ENCODE measurements at places on chromosomes 4 and X. TPM values are rescaled to one million over a fixed set of nuclear protein-coding genes. Genes with fewer than 3 reads are reported as not detected.

DNA sequence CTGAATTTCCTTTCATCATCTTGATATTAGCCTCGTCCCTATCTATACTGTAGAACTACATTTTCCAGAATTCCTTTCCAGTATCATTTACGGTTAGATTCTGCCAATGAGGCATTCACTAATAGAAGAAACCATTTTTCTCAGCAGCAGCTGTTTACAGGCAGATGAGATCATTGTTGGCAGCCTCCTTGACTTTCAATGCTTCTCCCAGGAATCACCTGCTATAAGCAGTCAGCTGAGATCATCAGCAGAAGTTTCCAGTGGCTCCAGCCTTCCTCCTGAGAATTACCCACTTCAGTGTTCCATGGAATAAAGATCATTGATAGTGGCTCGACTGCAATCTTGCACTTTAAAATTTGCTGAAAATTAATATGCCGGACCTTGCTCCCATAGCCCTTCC is 157.3 kb upstream of the TET2 start:
- DNase-seq = no peak

DNA sequence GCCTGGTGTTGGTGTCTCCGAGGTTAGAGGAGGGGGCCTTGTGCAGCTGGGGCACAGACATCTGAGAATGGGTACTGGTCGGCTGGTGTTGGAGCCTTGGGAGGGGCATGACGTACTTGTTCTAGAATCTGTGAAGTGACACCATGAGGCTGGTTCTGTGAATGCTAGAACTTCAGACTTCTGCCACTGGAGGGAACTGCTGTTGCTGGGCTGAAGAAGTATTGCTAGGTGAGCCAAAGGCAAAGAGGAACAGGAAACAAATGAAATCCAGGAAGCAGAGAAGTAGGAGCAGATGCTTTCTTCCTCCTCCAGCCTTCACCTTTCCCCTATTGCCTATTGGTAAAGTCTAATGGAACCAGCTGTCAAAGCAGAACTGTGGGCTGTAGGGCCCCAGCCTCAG is 120.9 kb upstream of the DDIT4L start:
- DNase-seq = no peak

DNA sequence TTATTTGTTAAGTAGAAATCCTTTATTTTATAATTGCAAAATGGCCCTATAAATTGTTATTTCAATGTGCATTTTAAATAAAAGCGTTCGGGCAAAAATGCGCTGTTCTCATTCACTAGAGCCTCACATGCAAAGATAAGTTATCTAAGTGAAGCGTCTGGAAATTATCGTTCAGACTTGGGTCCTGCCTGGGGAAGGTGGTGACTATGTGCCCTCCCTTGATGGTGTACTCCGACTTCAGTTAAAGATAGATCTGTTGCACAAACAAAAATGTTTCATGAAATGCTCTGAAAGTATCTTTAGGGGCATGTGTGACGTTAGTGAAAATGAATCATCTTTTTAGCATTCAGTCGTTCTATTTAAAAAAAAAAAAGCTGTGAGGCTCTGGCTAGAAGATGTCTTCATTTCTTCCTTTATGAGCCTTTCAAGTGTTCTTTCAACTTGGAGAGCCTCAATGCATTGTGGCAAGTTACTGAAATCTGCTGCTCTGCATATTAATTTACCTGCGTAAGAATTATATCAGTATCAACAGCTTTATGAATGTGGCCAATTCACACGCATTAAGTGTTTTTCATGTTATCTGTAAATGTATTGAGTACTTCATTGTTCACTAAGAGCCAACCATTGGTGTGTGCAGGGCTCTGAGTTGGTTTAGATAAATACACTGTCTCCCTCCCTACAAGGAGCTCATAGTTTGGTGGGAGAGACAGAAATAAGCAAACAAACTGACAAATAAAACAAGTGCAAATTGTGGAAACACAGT is 83.0 kb downstream of the AFF1 start:
- DNase-seq = no peak

- no peak for DNase-seq
Measured at GRCh38 chr4:117157360-117157759, 72.0 kb upstream of the TRAM1L1 start.

DNA sequence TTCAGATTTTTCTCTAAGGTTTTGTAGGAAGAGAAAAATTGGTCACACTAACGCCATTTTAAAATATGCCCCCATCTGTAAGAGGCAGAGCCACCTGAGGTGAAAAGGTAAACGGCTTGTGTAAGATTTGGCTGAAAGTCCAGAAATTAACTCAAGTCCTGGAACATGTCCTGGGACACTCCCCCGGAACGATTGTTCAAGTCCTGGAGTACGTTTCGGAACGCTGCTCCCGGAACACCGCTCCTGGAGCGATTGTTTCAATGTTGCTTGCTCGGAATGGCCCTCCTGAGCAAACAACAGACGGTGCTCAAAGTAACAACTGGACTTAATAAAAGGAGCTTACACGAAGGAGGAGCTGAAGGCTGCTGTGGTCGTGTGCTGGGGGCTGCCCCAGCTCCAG is 796.5 kb upstream of the SLIT2 start:
- DNase-seq = no peak

DNA sequence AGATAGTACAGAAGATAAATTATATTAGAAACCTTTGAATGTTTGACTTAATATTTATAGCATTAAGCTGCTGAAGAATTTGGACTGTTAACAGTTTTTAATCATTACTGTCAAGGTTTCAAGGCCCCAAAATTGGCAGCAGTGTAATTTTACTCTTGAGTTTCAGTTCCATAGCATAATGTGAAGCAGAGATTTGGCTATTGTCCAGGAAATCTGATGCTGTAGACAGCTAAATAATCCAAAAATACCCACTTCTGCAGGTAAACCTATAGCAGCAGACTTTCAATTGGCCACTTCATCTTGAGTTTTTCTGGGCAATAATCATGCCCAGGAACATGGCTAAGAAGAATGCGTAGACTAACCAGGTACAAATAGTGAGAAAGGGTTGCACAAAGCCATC is 85.0 kb downstream of the RCHY1 start:
- no peak for DNase-seq

- DNase-seq = no peak
Measured at GRCh38 chr4:126960760-126961159, 672.0 kb upstream of the INTU start.

DNA sequence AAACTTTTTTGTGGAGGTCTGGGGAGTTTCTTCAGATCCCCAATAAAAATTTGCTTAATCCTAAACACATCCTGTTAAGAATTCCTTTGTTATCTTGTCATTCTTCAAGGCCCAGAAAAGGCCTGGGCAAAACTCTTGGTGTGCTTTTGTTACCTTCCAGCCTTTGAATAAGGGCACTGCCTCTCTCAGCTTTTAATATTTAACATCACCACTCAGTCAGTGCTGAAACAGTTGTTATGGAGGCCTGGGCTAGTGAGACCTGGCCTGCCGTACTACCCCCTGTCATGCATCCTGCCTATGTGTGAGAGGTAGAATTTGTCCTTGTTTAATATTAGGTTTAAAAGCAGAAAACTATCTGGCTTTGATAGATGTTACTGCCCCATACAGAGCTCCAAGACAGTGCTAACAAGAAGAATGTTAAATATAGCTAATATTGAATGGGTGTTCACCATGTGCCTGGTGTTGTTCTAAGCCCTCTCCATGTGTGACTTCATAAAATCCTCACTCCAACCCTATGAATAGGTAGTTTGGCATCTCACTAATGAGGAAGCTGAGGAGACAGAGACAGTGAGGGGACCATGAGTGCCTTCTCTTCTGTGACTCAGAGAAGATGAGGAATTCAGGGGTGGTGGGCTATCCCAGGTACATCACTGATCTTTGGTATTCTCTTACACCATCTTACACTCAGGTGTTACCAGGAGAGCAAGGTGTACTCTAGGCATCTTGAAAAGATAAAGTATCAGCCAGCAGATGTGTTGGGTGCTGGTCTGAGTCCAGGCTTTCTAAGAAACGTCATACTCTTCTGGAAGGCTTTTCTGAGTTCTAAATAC is 6.2 kb downstream of the PPP1R2C start:
- DNase-seq = no peak

- no peak for DNase-seq
Measured at GRCh38 chr4:4754641-4755040, 104.8 kb upstream of the MSX1 start.

DNA sequence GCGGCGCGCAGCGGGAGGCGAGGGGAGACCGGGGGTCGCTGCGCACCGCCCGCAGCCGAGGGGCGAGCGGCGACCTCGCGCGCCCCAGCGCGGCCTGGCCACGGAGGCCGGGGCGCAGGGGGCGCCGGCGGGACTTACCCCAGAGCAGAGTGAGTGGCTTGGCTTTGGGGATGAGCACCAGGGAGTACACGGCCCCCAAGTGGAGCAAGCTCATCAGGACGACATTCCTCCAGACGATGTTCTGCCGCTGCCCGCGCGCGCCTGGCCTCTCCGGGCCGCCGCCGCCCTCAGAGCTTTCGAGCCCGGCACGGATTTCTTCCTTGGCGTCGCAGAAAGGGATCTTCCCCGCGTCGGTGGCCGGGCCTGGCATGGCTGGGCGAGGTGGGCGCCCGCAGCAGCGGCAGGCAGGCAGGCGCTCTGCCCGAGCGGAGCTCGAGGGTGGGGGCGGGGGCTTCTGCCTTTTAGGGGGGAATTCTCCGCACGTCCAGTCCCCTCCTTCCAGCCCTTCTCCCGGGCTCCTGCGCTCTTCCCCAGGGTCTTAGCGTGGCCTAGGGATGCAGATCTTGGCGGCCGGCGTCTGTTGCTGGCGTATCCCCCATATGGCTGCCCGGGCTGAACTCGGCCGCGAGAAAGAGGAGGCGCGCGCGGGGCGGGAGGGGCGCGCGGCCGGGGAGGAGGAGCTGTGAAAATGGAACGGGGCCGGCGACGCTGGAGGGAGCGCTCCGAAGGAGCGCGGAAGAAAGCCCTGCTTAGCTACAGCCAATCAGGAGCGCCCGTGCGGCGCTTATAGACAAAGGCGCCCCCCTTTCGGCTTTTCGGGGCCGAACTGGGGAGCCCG is at the start of gene SCD5:
Gene SCD5 (minus strand): TSS at position 629 of the 838 bp plus-strand sequence. CDS start 259 bp downstream, at position 370.
- DNase-seq = peak; percentile 95

- no peak for DNase-seq
Measured at GRCh38 chrX:39731735-39732134, 366.0 kb downstream of the BCOR start.

DNA sequence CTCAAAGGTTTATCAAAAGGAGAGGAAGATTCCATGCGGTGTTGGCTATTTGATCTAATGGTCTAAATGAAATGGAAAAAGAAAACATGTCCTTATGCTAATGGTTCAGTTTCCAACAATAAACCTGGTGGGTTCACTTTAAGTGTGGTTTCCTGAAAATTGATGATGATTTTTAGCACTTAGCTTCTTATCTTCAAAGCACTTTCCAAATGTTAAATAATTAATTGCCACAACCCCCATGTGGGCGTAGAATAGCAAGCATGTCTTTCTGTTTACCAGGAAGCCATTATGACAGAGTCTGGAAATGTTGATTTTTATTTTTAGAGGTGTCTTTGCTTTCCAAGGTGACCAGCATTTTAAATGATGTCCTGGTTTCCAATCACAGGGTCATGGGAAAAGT is 134.8 kb upstream of the SLC4A4 start:
- no peak for DNase-seq

DNA sequence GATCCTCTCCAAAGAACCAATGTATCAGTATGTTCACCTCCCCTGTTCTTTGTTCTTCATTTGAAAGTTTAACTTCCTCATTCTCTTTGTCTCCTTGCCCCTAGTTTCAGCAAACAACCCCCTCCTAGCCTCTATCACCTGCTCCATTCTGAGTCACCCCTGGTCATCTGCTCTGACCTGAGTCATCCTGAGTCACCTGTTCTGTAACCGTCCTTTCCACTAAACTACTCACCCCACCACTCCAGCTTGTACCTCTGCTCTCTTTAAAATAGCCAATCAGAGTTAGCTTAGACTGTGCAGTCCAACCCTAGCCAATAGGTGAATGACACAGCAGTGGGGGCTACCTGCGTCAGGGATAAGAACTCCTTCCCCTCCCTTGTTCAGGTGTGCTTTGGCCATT is 249.8 kb upstream of the AADAT start:
- DNase-seq = no peak

DNA sequence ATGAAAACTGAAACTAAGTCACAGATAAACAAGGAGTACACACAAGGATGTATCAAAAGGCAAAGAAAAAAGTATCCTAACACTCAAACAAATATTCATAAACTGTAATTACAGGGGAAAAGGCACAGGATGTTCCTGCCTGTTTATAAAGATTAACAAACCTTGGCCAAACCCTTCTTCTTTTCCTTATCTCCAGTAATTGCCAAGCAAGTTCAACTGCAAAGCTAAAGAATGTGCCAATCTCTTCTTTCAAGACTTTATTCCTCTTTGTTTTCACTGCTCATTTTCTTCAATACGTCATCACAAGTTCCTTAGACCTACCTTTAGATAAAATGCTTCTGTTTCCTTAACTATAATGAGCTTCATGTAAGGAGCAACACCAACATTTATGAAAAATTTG is 171.2 kb downstream of the AMELX start:
- DNase-seq = no peak

DNA sequence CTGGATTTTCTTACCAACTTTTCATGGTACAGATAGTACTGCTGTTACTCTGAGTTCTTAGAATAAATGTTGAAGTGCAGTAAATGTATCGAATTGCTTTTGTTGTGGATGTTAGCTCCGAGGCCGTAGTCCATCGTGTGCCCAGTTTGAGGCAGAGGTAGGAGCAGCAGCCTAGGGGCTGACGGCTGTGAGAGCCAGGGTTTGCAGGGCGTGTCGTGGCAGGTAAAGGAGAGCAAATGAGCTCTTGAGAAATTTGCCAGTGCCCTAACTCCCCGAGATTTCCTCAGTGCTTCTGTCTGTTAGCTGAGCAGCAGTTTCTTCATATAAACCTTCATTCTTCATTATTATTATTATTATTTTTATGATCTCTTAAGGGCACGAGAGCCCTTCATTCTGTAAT is 21.6 kb downstream of the PRIMPOL start:
- no peak for DNase-seq

DNA sequence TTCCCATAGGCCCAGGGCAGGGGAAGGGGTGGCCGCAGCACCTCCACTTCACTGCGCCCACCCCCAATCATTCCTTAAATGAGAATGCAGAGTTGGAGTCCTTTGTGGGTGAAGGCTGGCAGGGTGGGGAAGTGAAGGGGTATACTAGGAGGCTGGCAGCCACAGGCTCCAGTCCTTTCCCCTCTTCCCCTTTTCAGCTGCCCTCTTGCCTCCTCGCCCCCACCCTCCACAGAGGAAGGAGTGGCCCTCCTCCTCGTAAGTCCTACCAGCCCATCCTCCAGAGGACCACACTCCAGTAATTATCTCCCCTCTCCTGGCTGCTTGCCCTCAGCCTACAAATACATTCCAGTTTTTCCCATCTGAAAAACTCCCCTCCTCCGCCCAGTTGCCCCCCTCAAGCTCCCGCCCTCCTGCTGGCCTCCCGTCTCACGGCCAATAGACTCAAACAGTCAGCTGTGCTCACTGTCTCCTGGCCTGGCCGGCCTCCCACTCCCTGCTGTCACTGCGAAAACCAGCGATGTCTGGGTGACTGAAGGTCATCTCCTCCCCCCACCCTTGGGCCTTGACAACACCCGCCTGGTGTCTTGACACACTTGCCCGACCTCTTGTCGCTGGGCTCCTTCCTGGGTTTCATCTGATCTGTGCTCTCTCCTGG is 38.8 kb downstream of the EFNB1 start:
- peak; percentile 13 for DNase-seq

- DNase-seq = no peak
Measured at GRCh38 chrX:150200820-150201287, 162.3 kb upstream of the MAMLD1 start.

- no peak for DNase-seq
Measured at GRCh38 chr4:83783215-83783614, 247.3 kb downstream of the GPAT3 start.

GRCh38 chr4:104859601-104860237 is 287.0 kb upstream of the TET2 start:
- peak; percentile 10 for DNase-seq

The TMEM271 gene
- not detected for polyA plus RNA-seq

The TRIM60 gene
- polyA plus RNA-seq = not detected

The STATH gene
- not detected for polyA plus RNA-seq

The GPRIN3 gene
- polyA plus RNA-seq = 2.8 TPM

The FHDC1 gene
- 9.0 TPM for polyA plus RNA-seq
